Amniotic epithelial cell (primary cell): ENCODE measurements at places on chromosomes 11 and 22.

- no peak for DNase-seq
Measured at GRCh38 chr22:43985532-43985931, 30.3 kb downstream of the SAMM50 start.

DNA sequence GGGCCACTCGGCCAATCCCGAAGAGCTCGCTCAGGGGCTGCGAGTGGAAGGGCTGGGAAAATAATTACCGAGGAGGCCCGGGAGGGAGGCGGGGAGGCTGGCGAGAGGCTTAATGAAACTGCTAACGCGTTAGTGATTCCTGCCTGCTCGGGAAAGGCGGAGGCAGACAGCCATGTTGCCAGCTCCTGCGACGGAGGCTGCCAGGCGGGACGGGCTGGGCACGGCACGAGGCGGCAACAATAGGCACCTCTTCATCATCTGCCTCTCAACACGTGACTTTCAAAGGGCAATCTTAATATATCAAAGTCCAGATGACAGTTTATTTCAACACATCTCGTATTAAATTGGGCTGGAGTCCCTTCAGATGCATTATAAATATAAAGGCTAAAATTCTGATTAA, 68.0 kb upstream of the TCF20 start:
- no peak for DNase-seq

- DNase-seq: no peak
Measured at GRCh38 chr11:108931168-108931567, 266.3 kb downstream of the DDX10 start.

DNA sequence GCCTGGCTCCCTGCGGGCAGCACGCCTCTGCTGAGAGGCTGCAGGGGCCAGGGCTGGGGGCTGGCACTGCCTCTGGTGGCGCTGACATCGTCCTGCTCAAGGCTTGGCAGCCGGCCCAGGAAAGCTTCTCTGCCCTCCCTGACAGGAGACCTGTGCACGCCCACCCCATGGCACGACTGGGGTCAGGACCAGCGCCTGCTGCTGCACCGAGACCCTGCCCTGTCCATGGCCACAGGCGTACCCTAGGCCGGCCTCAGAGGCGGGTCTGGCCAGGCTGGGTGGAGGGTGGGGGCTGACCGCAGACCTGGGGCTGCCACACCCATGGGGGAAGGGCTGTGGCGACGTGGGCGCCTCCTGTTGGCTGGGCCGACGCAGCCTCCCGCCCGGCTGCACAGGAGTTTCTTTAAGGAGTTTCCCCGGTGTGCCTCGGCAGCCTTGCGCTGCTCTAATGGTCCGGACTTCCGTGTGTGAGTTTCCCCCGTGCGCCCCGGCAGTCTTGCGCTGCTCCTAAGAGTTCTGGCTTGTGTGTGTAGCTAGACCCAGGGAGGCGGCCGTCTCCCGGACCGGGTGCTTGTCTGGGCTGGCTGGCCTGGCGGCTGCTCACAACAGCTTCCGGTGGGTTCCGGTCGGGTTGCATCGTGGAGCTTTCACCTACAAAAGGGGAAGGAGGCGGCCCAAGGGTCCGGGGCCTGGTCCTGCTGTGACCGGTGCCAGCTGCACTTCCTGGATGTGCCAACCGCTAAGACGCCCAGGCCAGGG, 4.6 kb downstream of the TRABD start:
- DNase-seq: peak; percentile 55

DNA sequence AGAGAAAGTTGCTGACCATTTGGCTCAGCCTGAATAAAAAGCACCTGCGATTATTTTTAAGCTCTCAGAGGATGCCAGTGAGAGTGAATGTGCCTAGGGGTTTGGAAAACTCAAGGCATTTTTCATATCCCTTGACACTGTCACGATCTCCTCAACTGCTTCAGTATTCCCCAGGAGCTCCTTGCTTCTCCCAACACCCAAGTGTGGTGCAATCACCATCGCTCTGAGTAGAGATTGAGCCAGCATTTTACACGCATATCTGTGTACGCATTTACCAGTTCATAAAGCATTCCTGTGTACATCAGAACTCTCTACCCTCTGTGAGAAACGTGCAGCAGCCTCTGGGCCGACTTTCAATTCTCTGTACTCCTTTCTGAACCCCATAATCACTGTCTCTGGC, 1.3 kb downstream of the SRRD start:
- peak; percentile 80 for DNase-seq

DNA sequence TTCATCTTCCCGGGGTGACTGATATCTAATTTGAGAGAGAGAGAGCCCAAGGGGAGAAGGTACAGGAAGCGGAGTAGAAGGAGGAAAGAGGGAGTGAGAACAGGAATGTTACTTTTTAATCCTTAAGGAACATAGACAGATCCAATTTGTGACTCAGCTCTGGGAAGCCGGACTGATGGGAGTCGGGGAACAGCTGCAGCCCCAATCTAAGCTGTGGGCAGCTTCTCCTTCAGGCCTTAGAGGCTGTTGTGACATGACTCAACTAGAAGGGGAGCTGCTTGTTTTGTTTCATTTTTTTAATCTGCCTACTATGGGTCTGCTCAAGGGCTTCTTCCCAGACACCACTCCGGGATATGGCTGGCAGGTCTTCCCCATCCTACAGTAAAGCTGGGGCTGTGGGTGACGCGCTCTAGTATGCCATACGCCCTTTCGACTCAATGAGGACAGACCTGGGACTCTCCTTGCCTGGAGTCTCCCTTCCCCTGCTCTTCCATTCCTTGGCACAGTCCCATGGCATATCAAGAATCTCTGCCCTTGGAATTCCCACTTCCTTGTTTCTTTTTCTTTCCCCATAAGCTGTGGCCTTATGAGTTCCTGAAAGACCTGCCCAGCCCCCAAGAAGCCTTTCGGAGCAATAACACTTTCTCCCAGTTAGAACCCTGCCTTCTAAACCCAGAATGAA, 103.3 kb upstream of the AKIP1 start:
- peak; percentile 90 for DNase-seq

DNA sequence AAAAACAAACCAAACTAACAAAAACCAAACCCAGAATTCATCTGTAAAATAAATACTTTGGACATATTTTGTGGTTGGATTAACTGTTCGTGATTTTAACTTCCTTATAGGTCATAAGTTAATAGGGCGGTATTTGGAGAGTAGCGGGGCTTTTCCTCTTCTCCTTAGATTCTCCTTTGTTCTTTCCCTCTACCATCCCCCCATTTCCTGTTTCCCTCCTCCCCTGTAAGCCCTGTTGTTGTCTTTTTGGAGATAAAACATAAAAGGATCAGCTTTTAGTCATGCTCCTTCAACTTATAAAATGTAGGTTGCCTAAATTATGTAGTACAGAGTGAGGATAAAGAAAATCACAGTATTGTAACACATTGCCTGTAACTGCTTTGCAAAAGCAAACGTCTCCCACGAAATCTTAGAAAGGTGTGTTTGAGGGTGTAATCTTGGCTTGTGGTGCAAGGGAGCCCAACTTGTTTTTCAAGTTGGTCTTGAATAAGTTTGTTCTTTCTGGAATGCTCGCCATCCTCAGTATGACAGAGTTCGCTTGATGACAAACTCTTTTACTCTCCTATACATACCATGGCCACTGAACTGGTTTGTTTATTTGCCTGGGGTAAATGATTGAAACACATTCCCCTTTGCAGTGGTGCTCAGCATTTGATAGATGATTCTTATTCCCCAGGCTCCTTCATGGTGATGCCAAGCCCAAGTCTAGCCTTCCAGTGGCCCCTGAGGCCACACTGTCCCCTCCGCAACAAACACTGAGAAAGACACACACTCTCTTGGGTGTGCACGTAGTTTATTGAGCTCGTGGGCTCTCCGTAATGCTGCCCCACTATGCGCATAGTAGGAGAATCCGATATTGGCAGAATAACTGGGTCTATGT, 49.4 kb downstream of the TEAD1 start:
- peak; percentile 74 for DNase-seq

- DNase-seq: peak; percentile 17
Measured at GRCh38 chr22:23473901-23474300, 106.2 kb downstream of the IGLL1 start.

GRCh38 chr11:74011360-74012073, 2.6 kb upstream of the UCP3 start:
- DNase-seq: no peak

- DNase-seq: no peak
Measured at GRCh38 chr22:47202819-47203553, 440.5 kb downstream of the TBC1D22A start.

DNA sequence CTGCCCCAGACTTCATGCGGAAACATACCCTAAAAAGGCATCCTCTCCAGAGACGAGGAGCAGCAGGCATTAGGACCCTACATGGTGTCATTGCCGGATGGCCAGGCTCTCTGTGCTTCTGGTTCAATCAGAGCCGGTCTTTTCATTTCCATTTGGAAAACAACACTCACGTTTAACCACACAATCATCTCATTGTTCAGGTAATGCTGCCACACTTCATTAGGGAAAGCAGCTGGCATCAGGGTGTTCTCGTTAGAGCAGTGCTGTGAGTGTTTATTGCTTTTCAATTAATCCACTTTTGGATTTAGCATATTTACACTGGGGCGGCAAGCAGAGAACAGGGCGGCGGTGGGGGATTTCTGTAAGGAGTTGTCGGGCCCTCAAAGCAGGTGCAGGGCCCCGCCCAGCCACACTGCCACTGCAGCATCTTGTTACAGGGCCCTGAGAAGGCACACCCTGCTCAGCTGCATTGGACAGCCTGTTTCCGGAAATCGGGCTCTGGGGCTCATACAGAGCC, 338.6 kb downstream of the SHANK2 start:
- DNase-seq: no peak
